ENCODE measurements at places on chromosomes 3 and 15.

DNA sequence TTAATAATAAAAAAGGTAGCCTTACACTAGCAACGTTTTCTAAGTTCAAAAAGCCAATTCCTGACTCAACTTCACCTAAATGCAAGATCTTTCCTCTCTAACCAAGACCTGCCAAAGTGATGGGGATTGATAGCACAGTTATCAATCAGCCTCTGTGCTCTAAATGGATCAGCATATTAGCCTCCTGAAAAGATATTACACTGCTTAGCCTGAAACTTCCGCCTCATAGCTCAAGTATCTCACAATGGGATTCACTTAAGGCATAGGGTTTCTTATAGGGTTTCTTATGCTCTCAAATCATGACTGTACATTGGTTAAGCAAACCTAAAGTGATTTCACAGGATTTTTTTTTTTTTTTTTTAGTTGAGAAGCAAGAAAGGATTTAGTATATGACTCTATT lies 436 bp upstream of the SLC9A9 start:
- no peak for DNase-seq
- H3K36me3 ChIP-seq, result no peaks in the 10 kb centered on the region
- peak overlapping the region; percentile 71 for H3K4me3 ChIP-seq
- peaks cover 21% of the 10 kb centered on the region for H3K4me1 ChIP-seq

DNA sequence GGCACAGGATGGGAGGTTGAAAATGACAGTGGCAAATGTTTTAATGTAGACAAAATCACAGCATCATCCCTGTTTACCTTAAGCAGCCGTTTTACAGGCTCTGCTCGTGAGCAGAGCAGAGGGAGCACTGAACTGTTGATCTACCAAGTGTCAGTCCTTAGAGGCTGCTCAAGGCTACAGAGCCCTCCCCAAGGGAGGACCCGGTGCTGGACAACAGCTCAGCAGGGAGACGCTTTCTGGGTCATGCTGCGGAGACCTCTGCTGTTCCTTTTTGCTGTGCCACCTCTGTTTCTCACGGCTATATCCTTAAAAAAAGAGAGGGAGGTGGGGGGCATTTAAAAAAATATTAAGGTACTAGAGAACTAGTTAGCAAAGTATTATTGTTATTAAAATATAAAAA lies 400.2 kb downstream of the GABRB3 start:
- no peak overlapping the region for H3K4me3 ChIP-seq
- DNase-seq, result no peak
- no peak overlapping the region for H3K27ac ChIP-seq
- no peaks in the 10 kb centered on the region for H3K4me1 ChIP-seq

DNA sequence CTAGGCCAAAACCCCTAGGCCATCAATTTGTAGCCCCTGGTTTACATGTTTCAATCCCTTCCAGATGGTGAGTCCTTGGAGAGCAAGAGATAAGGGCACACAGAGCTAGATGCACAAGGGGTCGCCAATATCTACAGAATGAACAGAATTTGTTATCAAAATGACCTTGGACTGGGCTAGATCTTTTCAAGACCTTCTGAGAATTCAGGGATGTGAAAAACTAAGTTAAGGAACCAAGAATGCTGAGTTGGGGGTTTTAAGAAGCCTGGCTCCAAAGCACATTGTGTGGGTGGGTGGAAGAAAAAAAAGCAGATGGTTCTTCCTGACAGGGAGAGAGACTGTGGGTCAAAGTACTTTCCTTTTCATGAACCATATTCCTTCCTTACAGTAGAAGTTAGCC lies 10.2 kb downstream of the CDCP1 start:
- H3K4me1 ChIP-seq, result no peaks in the 10 kb centered on the region
- H3K36me3 ChIP-seq, result no peaks in the 10 kb centered on the region
- no peak overlapping the region for H3K4me3 ChIP-seq

DNA sequence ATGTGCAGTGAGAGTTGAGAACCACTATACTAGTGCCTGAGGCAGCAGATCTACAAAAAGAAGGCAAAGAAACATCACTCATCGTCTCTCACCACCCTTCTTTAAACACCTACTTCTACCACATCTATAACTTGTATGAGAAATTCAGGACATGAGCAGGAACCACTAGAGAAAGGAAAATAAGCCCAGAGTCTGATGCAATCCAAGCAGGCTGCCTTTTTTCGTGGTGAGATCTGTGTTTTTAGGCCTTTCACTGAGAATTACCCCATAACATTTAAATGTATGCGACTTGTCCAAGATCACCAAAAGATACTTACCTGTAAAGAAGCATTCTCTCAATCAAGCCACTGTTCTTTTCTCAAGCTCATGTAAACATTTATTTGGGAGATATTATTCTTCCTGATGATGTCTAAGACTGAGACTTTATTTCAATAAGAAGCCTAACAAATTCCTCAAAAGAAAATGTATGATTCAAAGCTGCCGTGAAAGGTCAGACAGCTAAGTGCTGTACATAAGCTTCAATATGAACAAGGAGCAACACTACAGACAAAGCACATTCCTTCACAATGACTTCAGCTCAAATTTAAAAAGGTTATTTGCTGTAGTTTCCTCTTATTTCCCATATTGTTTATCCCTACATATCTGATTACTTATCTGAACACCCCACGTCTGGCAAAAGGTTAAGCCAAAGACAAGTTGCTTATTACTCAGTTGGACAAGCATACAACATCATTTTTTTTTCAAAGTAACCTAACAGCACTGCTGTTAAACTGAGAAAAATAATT lies 16.5 kb downstream of the SPICE1 start:
- H3K27ac ChIP-seq, result no peak overlapping the region
- DNase-seq, result no peak
- H3K36me3 ChIP-seq, result peaks cover 14% of the 10 kb centered on the region
- H3K4me1 ChIP-seq, result no peaks in the 10 kb centered on the region
- no peak overlapping the region for H3K4me3 ChIP-seq

DNA sequence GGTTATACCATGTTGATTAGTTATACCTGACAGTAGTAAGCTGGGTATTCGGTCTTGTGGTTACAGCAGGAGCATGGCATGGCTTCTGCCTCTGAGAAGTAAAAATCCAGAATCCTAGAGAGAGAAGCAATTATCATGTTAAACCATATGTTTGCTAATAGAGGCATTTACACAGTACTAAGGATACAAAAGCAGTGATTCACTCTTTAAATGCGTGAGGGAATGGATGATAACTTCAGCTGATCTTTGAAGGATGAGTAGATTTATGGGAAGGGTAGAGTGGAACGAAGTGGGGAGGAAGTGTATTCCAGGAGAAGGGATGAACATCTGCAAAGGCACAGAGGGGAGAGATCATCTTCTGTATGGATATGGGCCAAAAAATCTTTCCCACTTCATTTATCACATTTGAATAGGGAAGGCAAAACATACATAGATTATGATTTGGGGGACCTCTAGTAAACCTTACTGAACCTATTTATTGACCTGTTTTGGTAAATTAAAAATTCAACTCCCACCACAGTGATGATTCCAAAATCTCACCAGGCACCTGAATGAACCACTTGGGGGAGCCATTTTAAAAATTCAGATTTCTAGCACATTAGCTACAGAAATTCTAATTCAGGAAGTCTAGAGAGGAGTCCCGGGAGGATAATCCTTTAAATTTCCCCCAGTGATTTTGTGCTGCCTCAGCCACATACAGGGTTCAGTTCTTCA lies 35.1 kb downstream of the IGSF10 start:
- no peaks in the 10 kb centered on the region for H3K27me3 ChIP-seq
- no peak overlapping the region for H3K4me3 ChIP-seq
- no peak overlapping the region for H3K27ac ChIP-seq
- H3K36me3 ChIP-seq, result no peaks in the 10 kb centered on the region
- no peaks in the 10 kb centered on the region for H3K4me1 ChIP-seq

DNA sequence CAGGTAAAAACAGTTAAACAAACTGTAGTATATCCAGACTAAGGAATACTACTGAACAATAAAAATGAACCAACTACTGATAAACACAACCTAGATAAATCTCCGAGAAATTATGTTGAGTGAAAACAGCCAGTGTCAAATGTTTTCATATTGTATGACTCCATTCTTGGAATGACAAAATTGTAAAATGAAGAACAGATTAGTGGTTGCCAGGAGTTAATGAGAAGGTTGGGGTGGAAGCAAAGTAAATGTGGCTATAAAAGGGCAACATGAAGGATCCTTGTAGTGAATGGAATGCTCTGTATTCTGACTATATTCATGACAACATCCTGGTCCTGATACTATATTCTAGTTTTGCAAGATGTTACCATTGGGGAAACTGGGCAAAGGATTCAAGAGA lies 27.5 kb upstream of the ACKR4 start:
- no peak for DNase-seq
- no peaks in the 10 kb centered on the region for H3K27me3 ChIP-seq
- H3K4me1 ChIP-seq, result no peaks in the 10 kb centered on the region
- H3K36me3 ChIP-seq, result no peaks in the 10 kb centered on the region
- no peak overlapping the region for H3K27ac ChIP-seq

DNA sequence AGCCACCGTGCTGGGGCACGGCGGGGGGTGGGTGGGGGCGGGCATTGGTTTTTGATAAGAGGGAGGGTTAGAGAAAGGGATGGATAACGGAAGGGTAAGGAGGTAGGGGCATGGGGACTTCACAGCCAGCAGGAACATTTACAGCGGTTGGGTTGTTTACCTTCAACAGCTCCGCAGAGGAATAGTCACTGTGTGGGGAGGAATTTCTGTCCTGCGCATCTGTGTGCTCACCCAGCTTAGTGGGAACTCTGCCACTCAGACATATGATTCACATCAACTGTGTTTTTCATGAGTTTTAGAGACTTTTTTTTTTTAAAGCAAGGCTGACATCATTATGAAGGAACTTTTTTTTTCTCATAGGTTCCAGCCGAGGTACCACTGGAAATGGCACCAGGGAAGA lies 19.6 kb downstream of the CHRD start:
- no peak for DNase-seq
- no peak overlapping the region for H3K4me3 ChIP-seq
- no peaks in the 10 kb centered on the region for H3K36me3 ChIP-seq
- H3K27me3 ChIP-seq, result no peaks in the 10 kb centered on the region
- no peak overlapping the region for H3K27ac ChIP-seq

GRCh38 chr3:64155328-64155727 lies 69.9 kb downstream of the PRICKLE2 start:
- no peak overlapping the region for H3K4me3 ChIP-seq
- no peak for DNase-seq

- H3K4me3 ChIP-seq, result no peak overlapping the region
- no peaks in the 10 kb centered on the region for H3K27me3 ChIP-seq
- H3K4me1 ChIP-seq, result no peaks in the 10 kb centered on the region
Observed at GRCh38 chr3:128515967-128516366, 23.0 kb upstream of the GATA2 start.

DNA sequence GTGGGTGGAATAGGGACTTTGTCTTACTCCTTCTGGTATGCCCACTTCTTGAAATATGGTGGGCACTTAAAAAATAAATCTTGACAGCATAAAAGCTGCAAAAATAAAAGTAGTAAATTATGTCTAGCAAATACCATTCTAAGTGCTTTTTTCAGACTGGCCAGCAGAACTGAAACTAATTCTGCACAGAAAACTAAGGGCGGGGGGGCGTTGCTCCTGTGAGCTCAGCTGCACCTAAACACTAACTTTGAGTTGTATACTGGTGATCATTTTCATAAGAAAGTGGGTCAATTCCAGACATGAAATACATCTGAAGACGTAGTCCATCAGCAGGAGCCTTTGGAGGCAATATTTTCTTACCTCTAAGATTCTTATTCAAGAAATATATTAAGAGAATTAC lies 114.8 kb downstream of the WDR76 start:
- no peaks in the 10 kb centered on the region for H3K4me1 ChIP-seq
- no peaks in the 10 kb centered on the region for H3K36me3 ChIP-seq
- H3K27me3 ChIP-seq, result no peaks in the 10 kb centered on the region
- H3K4me3 ChIP-seq, result no peak overlapping the region
- no peak for DNase-seq

- H3K27me3 ChIP-seq, result no peaks in the 10 kb centered on the region
- H3K27ac ChIP-seq, result no peak overlapping the region
- no peak overlapping the region for H3K4me3 ChIP-seq
- no peak for DNase-seq
Observed at GRCh38 chr3:34851137-34851536, 788.2 kb upstream of the ARPP21 start.

GRCh38 chr3:66443118-66443803 lies 57.6 kb downstream of the LRIG1 start:
- no peaks in the 10 kb centered on the region for H3K27me3 ChIP-seq
- peaks cover 7% of the 10 kb centered on the region for H3K4me1 ChIP-seq
- H3K4me3 ChIP-seq, result no peak overlapping the region
- no peaks in the 10 kb centered on the region for H3K36me3 ChIP-seq

DNA sequence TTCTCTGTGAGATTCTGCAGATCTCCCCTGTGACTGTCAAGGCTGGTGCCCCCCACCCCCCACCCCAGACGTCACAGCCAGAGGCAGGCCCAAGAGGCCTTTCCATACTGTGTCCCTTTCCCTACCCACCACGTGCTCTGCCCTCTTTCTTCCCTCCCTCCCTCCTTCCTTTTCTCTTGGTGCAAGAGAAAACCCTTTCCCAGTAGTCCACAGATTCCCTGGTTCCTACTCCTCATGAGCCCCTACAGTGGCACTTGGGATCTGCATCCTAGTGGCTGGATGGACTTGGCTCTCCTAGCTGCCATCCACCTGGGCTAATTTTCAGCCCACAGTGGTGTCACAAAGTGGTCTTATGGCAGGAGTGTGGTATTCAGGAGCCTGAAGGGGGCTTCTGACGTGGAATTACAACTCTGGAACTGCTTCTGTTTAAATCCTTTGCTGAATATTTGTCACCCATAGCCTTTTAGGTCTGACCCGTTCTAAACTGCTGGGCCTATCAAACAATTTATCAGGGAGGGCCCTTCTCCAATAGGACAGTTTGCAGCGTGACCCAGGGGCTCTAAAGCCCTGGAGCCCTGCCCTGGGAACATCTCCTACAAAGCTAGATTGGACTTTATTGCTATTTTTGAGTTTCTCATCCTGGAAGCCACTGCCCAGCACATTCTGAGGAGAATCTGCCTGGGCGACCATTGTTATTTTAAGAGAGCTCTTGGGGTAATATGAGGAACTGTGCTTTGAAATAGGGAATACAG lies 35.3 kb downstream of the KLF13 start:
- H3K4me3 ChIP-seq, result peak overlapping the region; percentile 43
- peak overlapping the region; percentile 94 for H3K27ac ChIP-seq
- H3K4me1 ChIP-seq, result peaks cover 91% of the 10 kb centered on the region
- H3K27me3 ChIP-seq, result no peaks in the 10 kb centered on the region
- no peak for DNase-seq
- H3K36me3 ChIP-seq, result no peaks in the 10 kb centered on the region

GRCh38 chr3:48552111-48552951 lies 4.3 kb downstream of the PFKFB4 start:
- H3K4me3 ChIP-seq, result no peak overlapping the region
- no peak overlapping the region for H3K27ac ChIP-seq
- no peaks in the 10 kb centered on the region for H3K36me3 ChIP-seq
- H3K27me3 ChIP-seq, result no peaks in the 10 kb centered on the region
